Activated T-cell treated with anti-CD3 and anti-CD28 coated beads for 48 hours (primary cell): ENCODE measurements at places on chromosomes 6 and 20.

DNA sequence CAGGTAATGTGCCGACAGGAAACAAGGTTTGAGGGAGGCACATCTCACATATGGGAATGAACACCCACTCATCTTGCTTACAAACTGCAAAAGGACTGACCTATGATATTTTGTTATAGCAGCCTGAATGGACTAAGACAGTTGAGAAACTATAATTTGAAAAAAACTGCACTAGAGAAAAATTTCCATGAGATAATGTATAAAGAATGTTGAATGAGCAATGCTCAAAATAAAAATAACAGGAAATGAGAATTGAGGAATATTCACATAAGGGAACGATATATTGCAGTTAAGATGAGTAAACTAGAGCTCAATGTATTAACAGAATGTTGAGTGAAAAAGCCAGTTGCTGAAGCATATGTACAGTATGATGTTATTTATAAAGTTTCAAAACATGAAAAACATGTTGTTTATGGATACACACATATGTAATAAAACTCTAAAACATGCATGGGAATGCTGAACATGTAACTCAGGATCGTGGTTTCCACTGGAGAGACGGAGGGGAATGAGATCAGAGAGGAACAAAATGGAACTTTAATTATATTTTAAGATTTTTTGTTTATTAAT is 6.3 kb upstream of the TBC1D22B start:
- DNase-seq, result no peak

- DNase-seq, result no peak
Observed at GRCh38 chr6:119179842-119180241, 101.4 kb upstream of the FAM184A start.

DNA sequence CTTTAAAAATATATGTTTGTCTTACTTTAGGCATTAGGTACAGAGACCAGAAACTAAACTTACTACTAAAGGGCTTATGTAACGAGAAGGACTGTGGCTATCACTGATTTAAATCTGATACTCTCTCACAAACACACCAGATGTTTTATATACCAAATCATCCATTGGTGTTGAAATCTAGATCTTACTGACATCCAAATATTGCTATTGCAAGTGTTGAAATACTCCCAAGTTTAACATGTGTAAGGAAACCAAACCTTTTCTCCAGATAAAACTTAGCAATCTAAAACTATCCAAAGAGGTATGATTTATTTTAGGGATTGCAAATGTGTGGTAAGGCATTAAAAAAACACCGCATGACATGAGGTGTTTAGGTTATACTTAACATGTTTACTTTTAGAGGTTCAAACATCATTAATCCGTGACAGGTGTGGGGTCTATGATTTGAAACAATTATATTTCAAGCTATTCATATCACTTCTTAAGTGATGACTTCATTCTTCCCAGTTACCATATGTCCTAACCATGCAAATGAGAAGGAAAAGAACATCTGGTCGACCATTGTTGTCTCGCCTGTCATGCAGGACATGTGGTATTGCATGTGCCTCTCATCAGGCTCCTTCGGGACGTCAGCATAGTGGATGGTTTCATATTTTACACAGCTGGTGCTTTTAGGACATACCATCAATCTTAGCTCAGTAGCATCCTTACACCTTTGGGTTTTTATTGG is 168.3 kb upstream of the SPACA1 start:
- no peak for DNase-seq

DNA sequence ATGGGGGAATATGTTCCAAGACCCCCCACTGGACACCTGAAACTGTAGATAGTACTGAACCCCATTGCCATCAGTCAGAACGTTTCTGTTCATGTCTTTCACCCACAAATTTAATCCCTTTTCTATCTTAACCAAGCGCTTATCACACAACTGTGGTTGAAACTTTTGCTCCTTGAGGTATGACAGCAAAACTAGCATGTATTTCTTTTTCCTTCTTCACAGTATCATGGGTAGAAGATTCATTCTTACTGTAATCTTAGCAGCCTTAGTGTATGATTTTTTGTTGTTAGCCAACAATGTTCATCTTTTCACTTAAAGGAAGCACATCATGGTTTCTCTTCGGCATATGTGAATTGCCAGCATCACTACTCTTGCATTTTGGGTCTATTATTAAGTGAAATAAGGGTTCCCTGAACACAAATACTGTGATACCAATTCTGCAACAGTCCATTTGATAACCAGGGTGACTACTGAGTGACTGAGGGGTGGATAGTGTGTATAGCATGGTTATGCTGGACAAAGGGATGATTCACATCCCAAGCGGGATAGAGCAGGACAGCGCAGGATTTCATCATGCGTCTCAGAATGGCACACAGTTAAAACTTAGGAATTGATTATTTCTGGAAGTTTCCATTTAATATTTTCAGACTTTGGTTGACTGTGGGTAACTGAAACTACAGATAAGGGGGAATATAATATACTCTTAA is 41.8 kb downstream of the KCNS1 start:
- no peak for DNase-seq

- DNase-seq, result no peak
Observed at GRCh38 chr6:140879946-140880345, 1252.8 kb upstream of the GJE1 start.
